Activated effector memory CD4-positive, alpha-beta T cell treated with Interleukin-2 at 50 U/mL for 16 hours (primary cell): ENCODE measurements at places on chromosomes 13 and 19.

DNA sequence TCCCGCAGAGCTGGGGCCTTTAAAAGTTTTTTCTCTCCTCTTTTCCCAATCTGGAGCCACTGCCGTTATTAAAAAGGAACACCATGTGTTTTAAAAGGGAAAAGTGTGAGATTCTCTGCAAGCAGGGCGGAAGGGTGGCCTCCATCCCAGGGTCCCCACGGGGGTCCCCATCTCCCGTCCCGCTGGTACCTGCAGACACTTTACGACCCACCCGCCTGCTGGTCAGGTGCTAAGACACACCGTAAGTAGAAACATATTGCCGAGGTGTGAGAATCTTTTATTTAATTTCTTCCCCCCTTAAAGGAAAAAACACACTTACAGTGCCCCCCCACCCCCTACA, 1.8 kb downstream of the CRLF1 start:
- no peak for DNase-seq

DNA sequence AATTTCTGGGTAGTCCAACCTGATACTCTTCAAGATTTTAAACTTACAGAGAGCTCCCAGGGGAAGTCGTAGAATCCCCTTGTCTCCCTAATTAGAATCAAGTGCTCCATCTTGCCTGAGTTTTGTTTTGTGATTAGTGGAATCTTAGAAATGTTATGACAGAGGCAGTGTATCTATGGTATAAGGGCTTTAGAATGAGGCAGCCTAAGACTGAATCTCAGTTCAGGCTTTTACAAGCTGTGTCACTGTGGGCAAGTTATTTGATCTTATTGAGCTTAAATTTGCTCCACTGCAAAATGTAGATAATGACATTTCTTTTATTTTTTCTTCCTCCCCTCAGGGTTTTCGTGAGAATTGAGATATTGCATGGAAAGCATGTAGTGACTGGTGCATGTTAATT, 215.5 kb downstream of the POSTN start:
- no peak for DNase-seq

DNA sequence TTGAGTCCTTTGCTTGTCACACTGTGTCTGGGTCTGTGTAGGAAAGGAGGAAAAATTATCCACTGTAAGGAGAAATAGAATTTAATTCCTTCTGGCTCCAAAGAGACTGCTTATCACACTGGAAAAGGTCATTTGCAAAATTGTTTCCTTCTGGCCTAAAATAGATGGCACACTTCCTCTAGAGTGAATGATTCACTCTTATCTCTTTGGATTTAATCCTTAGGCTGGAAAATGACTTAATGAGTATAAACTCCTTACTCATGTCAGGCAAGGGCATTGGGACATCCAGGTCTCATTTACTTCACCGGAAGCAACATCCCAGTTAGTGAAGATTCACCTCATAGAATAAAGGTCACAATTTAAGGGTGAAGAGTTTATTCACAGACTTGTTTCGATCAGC, 293.6 kb downstream of the OXGR1 start:
- no peak for DNase-seq

DNA sequence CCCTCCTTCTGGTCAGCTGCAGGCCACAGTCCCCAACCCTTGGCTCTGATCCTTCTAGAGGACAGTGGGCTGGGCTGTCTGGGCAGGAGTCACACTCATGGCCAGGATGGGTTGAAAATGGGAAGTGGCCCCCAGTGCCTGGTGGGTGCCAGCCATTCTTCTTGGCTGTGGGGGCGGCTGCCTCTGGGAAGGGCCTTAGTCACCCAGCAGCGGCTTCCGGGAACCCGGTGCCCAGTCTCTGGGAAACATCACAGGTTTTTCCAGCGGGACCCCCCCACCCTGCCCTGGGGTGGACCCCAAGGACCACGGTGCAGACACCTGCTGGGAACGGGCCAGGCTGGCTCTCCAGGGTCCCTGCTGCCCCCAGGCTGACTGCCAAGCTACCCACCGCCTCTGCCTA, 27.3 kb upstream of the SLC7A10 start:
- DNase-seq: no peak

- no peak for DNase-seq
These were observed 1193.8 kb downstream of the SLITRK1 start for GRCh38 chr13:82688400-82688994.

GRCh38 chr19:6417713-6418561, 6.7 kb downstream of the KHSRP start:
- no peak for DNase-seq

GRCh38 chr19:45151821-45152503, 8.8 kb downstream of the NKPD1 start:
- DNase-seq: no peak

DNA sequence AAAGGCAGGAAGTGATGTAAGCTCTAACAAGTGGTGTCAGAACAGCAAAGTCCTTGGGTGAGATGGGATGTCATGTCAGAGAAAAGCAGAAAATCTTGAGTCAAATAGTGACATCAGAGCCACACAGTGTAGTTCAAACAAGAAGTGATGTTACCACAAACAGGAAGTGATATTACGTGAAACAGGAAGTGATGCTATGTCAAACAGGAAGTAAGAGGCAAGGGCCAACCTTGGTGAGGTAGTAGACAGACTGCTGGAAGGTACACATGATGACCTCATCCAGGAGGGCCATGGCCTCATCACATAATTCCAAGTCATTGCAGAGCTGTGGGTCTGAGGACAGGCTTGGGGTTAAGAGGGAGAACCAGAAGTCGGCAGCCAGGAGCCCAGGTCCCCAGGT, 7.0 kb upstream of the MAMSTR start:
- DNase-seq: no peak

GRCh38 chr19:3123088-3123721, 12.6 kb upstream of the GNA15 start:
- no peak for DNase-seq

DNA sequence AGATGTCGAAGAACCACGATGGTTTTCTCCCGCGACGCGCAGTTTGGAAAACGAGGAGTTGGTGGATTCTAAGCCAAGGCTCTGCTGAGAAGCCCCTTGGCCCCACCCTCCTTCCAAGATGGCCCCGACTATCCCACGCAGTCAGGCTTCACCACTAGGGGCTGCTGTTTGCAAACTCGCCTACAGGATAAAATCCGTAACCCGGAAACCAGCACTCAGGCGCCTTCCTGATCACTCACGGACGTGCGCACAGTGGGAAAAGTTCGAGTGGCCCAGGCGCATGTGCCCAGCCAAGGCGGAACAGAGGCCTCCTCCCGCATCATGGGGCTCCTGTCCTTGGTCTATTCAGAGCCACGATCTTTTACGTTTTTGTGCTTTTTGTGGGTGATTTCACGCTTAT, 19.2 kb upstream of the UQCR11 start:
- no peak for DNase-seq

GRCh38 chr13:37889820-37890219, 20.2 kb upstream of the TRPC4 start:
- DNase-seq: no peak

DNA sequence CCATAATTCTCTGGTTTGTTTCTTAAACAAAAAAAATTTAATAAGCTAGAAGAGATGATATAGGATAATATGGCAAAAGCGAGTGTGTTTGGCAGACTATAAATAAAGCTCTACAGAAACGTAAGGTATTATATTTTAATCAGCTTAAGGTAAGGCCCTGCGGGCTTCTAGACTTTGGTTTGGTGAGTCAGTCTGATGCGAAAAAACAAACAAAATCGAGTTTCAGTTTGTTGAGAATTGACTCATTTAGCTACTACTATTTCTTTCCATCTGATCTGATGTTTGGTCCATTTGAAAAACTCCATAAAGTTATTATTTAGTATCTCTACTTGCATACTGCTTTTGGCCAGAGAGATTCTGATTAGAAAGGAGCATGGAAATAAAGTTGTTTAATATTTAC, 138.0 kb downstream of the MIPEP start:
- DNase-seq: no peak

GRCh38 chr13:108102771-108103170, 112.6 kb downstream of the LIG4 start:
- DNase-seq: no peak
